ENCODE measurements at places on chromosomes 7 and 10.

DNA sequence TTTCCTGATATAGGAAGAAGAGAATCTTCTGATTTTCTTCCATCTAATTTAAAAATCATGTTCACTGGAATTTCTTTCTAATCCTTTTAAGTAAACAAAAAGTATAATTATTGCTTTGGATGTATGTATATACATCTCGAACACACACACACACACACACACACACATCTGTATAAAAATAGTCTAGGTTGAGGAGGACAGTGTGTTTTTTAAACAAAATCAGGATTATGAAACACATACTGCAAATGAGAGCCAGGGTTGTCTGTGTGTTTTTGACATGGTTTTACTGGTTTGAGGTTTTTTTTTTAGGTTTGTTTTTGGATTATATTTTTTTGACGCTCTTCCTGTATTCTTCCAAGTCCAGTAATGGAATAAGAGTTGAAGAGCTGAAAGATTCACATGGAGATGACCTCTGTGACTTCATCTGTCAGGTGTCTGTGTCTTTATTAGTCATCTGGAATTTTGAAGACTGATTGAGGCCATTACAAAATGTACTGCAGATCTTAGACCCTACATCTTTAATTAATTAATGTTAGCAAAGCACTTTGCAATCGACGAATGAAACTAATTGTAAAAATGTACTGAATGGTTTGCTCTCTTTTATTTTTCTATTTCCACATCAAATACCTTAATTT is 237.1 kb downstream of the SUGCT start:
- no peak for DNase-seq

- DNase-seq: no peak
Observed at GRCh38 chr10:125991392-125991791, 95.0 kb downstream of the FANK1 start.

DNA sequence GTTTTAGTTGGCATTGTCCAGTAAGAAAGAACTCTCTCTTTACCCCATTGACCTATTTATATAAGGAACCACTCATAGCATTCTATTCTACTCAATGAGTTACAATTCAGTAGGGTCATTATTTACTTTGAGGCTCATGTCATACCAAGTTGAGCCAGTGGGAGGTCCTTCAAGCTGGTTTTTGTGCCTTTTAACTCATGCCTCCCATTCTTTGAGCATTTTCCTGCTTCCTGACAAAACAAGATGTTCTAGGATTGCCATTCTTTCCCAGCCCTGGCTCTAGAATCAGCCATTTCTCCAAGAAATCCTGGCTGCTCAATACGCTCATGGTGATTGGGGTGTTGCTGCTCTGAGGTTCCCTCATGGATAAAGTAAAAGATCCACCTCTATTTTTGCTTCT is 250.1 kb downstream of the ABCA13 start:
- DNase-seq: no peak

DNA sequence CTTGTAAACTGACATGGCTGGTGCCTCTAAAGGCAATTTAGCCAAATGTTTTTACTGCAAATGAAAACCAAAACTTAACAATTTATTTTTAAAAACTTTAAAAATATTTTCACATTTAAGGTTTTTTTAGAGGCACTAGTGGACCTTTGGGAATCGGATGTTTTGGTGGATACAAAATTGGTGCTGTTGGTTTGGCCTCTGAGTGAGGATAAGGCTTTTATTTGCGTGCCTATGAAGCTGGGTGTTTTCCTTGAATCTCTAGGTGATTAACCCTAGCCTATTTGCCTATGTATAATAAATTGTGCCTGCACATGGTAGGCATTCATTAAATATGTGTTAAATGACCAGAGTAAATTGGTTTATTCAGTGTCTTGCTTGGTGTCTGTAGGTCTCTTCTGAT is 2.9 kb upstream of the SGCE start:
- DNase-seq: no peak

- no peak for DNase-seq
Observed at GRCh38 chr10:79403441-79404230, 41.8 kb downstream of the ZCCHC24 start.

- DNase-seq: no peak
Observed at GRCh38 chr7:100372256-100372655, 1.0 kb upstream of the PILRA start.

- DNase-seq: no peak
Observed at GRCh38 chr10:95352684-95353083, 61.9 kb upstream of the PDLIM1 start.

DNA sequence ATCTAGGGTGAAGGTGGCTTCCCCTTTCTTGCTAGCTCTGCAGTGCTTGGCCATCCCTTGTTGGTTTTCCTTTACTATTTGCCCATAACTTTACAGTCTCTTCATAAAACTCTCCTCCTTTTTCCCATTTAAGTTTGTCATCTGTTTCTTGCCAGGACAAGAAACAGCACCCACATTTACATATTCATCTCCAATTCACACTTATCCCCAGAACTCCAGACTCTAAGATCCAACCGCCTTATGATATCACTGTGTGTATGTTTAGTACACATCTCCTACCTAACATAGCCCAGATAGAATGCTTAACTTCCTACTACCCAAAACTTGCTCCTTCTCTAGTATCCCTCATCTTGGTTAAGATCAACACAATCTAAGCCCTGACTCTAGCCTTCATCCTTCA is 622.2 kb downstream of the KCNMA1 start:
- no peak for DNase-seq

GRCh38 chr10:79119306-79119705 is 50.5 kb downstream of the ZMIZ1 start:
- no peak for DNase-seq

- DNase-seq: no peak
Observed at GRCh38 chr10:23886355-23886754, 322.6 kb upstream of the KIAA1217 start.

- no peak for DNase-seq
Observed at GRCh38 chr10:51965451-51965850, 266.1 kb upstream of the CSTF2T start.

DNA sequence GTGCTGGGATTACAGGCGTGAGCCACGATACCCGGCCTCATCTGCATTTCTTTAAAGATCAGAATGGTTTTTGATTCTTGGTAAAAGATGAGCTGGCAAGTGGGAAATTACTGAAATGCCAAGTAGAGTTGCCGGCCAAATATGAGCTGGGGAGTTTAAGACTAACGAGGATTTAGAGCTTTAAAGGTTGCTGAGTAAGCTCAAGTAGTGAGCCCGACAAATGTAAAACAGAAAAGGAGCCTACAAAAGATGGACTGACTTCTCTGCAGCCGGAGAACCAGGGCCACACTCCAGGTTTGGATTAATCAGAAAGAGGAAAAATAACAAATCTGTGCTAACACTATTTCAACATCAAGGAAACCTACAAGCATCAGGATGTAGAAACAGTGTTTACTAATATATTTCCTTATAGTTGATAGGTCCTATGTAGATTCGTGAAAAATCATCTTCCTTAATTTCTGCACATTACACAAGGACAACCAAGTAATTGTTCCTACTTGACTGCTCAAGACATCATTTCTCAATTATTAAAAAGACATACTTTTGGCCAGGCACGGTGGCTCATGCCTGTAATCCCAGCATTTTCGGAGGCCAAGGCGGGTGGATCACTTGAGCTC is 49.6 kb downstream of the MPP7 start:
- no peak for DNase-seq

DNA sequence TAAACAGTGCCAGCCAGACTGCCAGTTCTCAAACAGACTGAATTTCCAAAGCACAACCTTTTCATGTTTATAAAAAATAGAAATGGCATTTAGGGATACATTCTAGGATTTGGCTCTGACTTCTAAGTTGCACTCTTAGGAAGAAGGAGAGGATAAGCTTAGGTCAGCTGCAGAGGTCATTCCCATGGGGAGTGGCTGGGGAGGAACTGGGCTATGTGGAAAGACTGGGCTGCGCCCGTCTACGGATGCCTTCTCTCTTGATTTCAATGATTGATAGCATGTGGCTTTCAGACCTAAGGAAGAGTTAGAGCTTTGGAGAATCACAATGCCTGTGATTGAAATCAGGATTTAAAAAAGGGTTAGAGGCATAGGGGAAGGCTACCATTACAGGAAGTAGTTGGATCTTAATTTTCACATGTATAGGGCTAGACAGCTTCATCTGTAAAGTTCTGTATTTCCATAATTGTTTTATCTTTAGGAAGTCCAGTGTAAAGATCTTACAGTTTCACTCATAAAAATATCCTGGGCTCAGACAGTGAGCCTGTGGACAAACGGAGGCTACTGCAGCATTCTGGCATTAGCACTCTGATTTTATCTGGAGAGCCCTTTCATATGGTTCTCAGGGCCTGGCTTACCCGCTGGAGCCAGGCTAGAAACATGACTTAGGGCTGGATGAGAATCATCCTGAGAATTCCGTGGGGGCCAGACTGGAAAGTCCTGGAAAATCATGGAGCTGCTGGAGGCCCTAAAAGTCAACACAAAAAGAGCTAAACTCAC is 29.5 kb downstream of the NUDT5 start:
- DNase-seq: no peak

- DNase-seq: no peak
Observed at GRCh38 chr7:100677308-100678267, 4.0 kb downstream of the GNB2 start.

Measured in activated CD8-positive, alpha-beta memory T cell treated with anti-CD3 and anti-CD28 coated beads for 48 hours (primary cell).